ENCODE measurements at places on chromosomes 16 and 17.

GRCh38 chr17:43042025-43042628, 17.1 kb downstream of the RND2 start:
- DNase-seq = no peak

DNA sequence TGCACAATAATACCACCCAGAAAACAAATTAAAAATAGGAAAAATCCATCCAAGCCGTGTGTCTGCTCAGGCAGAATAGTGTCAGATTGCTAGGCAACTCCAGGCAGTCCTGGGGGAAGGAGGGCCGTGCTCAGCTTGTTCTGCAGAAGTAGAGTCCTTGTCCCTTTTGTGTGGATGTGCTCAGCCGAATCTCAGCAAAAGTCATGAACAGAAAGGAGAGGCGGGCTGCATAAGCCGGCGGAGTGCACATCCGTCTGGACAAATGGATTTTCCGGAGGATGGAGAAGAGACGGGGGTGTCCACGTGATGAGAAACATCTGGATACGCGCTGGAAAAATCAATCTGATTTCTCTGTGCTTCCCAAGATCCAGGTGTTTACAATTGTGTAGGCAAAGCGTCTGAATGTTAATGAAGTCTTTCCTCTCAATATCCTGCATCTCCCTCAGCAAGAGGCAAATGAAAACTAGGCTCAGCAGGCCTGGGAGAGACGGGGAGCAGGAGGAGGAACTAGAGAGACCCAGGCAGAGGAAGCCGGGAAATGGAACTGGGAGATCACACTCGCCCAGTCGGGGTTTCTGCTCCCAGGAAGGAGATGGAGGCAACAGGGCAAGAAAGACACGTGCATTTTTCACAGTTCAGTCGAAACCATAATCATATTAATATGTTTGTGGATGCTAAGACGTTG, 7.7 kb upstream of the RBFOX3 start:
- DNase-seq = peak; percentile 43

GRCh38 chr16:53829186-53829747, 125.3 kb downstream of the FTO start:
- DNase-seq = no peak

DNA sequence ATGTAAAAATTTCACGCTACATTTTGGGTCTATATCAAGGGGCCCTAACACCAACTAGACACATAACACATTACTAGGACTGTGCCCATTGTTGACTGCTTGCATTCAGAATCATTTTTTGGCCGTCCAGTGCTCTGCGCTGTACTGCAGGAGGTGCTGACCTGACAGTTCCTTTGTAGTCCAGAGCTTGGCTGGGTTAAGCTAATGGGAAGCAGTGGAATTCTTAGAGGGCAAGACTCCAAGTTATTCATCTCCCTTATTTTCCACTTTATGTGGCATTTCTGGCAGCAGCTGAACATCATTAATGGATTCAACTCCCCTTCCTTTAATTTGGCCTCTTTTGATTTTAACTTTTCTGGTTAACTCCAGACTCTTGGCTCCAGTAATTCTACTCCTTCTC, 351.7 kb downstream of the CDH8 start:
- no peak for DNase-seq

DNA sequence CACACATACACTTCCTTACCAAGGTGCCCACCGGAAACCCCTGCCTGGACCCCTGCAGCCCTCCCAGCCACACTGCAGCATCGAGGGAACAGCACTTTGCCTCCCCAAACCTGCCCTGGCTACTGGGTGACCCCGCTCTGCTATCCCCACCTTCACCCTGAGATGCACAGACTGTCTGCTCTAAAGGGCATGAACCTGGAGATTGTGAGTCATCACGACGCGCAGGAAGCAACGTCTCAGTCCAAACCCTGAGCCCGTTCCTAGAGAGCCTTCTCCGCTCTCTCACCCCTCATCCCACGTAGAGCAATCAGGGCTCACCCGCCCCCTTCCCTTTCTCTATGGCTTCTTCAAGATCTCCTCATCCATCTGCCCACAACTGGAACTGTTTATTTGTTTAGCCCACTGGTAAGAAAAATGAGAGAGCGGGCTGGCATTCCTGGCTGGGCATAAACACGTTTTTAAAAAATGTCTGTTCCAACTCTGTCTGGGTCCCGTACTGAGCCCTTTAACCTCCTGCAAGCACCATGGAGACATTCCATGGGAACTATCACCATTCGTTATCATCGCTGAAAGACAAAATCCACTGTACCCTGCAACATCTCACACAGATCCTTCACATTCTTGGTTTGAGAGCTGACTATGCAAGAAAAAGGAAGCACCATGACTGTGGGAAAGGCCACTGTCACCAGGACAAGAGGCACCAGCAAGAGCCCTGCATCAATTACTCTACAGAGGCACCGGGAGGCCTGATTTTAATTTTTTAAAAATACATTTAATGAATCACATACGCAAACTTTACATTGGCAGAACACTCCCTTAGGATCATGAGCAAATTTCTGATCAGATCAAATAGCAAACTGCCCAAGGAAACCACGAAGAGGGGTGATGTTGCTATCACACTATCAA, 28.2 kb downstream of the ZFHX3 start:
- DNase-seq = no peak

GRCh38 chr17:74532115-74532514, 840 bp upstream of the CD300LB start:
- peak; percentile 36 for DNase-seq

DNA sequence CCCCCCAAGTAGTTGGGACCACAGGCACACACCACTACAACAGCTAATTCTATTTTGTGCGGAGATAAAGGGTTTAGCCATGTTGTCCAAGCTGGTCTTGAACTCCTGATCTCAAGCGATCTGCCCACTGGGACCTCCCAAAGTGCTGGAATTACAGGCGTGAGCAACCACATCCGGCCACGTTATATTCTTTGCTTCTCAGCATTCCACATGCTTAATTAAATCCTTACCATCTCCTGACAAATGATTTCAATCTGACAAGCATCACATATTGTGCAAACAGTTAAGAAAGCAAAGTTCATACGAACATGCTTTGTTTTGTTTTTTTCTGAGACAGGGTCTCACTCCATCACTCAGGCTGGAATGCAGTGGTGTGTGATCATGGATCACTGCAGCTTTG, 18.2 kb downstream of the HIGD1B start:
- DNase-seq = peak; percentile 55

- no peak for DNase-seq
Measured at GRCh38 chr16:50161950-50162349, 8.8 kb downstream of the TENT4B start.

DNA sequence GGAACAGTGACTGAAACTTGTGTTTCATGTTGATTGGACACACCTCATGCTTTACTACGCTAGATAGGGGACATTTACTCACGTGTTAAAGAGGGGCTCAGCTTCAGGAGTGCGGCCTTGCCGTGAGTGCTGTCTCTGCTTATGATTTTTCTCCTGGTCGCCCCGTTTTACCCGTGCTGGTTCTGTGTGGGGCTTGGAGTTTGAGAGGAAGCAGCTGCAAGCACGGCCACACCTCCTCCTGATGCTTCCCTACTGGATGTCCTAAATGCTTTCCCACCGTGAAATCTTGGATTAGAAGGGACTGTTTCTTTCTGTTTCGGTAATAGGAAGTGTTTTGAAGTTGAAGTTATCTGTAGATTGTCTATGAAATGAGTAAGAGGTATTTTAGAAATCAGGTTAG, 54.0 kb upstream of the ZNF750 start:
- DNase-seq = peak; percentile 72

DNA sequence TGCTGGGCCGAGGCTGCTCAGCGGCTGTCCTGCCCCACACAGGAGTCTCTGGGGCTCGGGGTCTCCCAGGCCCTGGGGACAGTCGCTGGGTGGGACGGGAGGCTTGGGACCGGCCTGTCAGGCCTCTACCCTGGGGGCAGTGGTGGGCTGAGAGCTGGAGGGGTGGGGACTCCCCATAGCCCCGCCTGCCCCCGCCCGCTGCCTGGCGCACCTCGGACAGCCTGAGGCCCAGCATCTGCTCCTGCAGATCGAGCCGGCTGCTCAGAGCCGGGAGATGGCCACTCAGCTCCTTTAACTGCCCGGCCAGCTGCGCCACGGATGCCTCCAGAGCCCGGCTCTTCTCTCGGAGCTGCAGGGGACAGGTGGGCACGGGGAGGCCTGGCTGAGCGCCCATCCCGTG, 6.7 kb downstream of the PERCC1 start:
- DNase-seq = no peak

Data from muscle of back (tissue), 13 donors.